ENCODE measurements at places on chromosomes 3 and 15.

GRCh38 chr3:158882445-158882844 is 80.6 kb downstream of the MFSD1 start:
- DNase-seq = no peak

GRCh38 chr3:31174079-31174478 is 279.6 kb upstream of the GADL1 start:
- no peak for DNase-seq

DNA sequence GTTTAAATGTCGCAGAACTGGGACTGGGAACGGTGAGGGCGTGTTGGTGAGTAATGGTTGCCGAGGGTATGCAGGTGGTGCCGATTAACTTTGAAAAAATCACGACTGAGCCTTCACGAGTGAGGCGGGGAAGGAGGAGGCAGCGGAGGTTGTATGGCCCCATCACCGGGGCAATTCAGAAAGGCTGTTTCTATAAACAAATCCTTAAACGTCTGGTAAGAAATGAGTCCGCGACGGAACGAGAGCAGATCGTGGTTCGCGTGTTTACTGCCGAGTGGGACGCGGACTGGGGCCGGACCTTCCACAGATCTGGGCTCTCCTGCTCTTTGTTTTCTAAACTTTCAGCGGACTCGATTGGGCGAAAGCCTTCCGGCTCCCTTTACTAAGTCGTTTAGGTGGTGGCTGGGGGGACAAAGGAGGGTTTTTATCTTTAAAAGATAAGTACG is 2.7 kb downstream of the IGF1R start:
- DNase-seq = no peak

DNA sequence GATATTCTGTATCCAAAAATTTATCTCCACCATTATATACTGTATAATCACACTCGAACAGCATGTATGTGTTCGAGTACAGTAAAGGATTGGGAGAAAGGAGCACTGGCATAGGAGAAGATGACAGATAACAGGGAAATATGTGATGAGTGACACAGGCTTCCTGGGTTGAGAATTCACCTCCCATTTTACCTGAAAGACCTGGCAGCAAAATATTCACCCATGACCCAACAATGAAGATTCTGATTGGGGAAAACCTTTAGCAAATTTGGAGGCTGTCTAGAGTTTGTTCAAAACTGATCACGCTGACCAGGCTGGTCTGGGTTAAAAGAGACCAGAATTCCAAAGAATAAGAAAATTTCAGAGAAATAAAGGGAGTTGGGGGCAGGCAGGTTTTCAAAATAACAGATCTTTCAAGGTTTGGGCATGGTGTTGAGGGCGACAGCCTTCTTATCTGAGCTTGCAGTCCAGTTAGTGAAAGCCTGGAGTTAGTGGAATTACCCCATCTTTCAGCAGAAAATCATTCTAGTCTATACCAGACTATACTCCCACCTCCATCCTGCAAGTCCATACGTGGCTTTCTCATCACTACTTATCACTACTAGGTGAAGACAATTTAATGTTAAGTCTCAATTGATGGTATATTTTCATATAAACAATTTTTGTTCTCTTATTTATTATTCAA is 42.8 kb upstream of the RSL24D1 start:
- no peak for DNase-seq

DNA sequence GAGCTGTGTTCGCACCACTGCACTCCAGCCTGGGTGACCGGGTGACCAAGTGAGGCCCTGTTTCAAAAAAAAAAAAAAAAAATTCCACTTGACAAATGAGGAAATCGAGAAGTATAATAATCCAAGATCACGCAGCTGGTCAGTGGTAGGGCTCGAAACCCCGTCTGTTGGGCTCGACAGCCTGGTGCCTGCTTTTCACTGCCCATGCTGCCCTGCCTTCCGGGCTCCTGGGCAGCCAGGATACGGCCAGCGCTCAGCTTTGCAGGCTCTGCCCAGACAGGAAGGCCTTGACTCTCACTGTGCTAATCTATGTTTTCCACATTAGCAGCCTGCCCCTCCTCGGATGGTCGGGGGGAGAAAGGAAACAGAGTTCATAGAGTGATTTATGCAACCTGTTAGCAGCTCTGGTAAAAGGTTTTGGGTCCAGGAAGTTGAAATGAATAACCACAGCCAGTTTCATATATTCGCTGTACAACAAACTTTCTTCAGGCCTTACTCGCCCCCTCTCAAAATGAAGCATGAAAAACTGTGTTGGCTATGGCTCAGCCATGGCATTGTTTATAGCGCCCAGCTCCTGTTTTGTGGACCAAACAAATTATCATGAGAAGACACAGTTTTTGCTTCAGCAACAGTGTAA is 108.8 kb downstream of the XXYLT1 start:
- DNase-seq = no peak

DNA sequence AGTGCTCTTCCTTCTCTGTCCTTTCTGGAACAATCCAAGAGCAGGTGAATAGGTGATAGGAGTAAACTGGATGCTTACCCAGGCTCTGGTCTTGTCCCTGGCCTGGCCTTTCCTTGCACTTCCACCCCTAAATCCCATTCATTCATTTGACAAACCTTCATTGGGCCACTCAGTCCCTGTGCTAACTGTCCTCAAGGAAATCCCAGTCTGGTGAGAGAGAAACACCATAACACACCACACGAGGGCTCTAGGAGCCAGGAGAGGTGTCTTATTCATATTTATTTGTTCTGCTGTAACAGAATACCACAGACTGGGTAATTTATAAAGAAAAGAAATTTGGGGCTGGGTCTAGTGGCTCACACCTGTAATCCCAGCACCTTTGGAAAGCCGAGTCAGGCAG is 22.8 kb downstream of the EFCC1 start:
- DNase-seq = no peak

- no peak for DNase-seq
Observed at GRCh38 chr3:193040836-193041672, 123.4 kb upstream of the MB21D2 start.

DNA sequence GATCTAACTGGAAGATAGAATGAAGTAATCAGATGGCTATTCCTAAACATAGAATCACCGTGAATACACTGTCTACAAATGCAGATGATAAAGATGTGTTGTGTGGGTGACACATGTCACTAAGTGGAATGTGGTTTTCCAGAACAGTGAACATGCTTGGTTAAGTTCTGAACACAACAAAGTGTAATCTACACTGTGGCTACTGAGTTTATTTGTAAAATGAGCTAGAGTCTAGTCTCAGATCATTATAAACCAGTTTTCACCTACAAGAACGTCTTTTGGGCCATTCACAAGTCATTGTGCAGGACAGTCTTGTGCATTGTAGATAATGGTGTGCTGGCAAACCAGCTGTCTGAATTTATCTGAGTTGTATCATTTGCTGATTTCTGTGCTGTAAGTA is 35.3 kb downstream of the OXNAD1 start:
- DNase-seq = no peak

DNA sequence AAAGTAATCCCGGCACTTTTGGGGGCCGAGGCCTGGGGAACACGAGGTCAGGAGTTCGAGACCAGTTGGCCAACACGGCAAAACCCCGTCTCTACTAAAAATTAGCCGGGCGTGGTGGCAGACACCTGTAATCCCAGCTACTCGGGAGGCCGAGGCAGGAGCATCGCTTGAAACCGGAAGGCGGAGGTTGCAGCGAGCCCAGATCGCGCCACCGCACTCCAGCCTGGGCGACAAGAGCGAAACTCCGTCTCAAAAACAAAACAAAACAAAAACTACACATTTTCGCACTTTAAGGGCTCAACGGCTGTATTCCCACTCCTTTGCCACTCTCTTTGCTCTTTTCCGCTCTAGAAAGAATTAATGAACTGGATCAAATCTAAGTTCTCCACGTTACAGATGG is 763 bp upstream of the TRNT1 start:
- no peak for DNase-seq

- no peak for DNase-seq
Observed at GRCh38 chr3:166186003-166186402, 348.8 kb upstream of the BCHE start.

DNA sequence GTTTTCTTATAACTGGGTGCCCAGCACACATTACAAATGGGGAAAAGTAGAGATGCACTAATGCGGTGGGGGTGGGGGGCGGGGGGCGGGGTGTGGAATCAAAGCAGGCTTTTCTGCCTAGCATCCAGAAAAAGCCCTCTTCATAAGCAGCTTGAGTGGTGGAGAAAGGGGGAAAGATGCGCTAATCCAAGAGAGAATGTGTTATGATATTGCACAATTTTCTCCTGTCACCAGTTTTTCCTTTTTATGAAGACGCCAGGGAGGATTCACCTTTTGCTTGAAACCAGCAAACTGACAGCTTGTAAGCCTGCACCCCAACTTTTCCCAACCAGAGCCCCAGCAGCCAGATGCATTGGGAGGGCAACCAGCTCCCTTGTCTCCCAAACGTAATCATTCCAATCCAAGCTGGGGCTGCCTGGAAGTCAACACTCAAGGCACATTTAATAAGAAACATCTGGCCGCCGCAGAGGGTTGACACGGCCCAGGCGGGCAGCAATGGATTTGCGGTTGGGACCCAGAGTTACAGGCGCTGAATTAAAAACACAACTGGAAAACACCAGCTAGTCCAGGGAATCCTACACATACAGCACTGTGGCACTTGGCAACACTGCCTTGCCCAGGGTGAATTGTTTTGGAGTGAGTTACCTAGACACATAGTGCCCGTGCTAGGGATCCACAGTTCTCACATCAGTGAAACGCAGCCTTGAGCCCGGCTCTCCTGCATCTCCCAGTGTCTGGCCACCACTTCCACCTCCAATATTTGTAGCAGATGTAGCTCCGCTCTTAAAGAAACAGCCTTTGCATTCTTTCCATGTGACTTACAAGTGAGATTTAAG is 218.5 kb upstream of the PRICKLE2 start:
- no peak for DNase-seq

GRCh38 chr3:112365035-112365434 is 32.1 kb downstream of the CD200 start:
- no peak for DNase-seq

GRCh38 chr3:15591242-15591641 is 10.1 kb downstream of the HACL1 start:
- DNase-seq = no peak

- no peak for DNase-seq
Observed at GRCh38 chr3:57150113-57150581, 15.0 kb downstream of the IL17RD start.

GRCh38 chr3:195034541-195034940 is 236.4 kb downstream of the XXYLT1 start:
- DNase-seq = no peak

- no peak for DNase-seq
Observed at GRCh38 chr3:155890671-155891190, 20.3 kb downstream of the GMPS start.

DNA sequence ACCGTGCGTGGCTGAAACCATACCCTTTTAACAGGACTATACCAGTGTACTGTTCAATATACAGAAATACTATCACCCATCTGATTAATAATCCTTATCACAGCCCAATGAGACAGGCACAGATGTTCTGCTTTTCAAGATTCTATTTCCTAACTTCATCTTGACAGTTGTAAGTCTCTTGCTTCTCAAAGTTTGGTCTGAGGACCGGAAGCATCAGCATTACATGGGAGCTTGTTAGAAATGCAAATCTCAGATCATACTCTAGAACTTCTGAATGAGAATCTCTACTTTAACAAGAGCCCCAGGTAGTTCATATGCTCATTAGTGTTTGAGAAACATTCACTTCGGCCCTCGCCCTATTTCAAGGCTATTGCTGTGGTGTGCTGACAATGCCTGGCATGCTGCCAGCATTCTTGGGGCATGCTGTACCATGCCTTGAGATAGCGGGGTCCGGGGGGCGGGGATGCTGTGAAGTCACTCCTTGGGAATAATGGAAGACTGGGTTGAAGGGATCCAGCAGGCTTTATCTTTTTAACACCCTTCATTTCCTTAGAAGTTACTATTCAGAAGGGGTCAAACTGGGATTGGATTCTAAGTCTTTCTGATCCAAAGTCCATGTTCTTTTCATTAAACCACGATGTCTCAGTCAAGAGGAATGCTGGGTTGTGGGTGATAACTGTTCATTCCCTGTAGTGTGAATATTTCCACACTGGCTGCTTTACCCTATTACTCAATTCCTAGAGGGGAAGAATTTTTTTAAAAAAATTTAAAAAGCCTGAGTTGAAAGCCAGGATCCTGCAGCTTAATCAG is 194.7 kb downstream of the LPP start:
- no peak for DNase-seq

GRCh38 chr3:49668861-49669260 is 5.3 kb upstream of the APEH start:
- DNase-seq = no peak

- no peak for DNase-seq
Observed at GRCh38 chr3:32138545-32139104, 32.2 kb downstream of the GPD1L start.

DNA sequence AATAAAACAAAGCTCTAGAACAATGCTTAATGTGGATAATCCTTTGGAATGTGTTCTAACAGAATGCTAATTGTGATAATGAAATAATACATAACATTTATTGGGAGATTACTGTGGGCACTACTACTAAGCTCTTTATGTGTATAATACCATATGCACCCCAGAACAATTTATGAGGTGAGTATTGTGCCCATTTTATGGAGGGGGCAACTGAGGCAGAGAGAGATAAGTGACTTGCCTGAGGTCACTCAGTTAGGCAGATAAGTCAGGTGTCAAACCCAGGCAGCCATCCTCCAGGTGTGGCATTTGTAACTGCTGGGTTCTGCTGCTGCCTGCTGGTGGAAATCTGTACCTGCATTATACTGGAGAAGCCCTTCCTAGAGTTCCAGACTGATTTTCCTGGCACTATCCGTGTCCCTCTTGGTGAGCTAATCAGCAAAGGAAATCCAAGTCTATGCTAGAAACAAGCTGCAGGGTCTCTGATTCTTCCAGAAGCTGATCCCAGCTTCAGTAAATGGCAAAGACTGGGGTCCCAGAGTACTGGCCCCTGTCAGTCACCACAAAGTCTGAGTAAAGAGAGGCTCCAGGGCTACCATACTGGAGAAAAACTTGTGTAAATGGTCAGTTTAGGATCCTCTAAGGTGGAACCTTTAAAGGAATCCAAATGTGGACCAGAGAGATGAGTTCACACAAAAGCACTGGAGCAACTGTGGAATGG is 22.6 kb upstream of the RBP1 start:
- no peak for DNase-seq

GRCh38 chr3:124362455-124362854 is 367.8 kb upstream of the UMPS start:
- no peak for DNase-seq

DNA sequence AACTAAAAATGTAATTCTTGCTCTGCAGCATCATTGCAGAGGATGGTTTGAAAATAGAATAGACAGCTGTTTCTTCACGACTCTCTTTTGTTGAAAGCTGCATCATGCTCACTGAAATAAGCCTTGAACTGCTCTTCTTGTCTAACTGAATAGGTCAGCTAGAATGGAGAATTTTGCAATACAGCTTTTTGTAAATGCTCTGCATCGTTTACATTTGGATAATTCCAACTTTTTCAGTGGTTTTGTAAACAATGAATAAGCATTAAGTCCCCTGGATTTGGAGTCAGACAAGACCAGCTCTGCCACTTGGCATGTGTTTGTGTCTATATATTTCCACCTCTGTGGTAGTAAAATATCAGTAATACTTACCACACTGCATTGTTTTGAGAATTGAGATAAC is 95.2 kb downstream of the PLSCR2 start:
- no peak for DNase-seq

GRCh38 chr3:183695569-183696364 is 1.8 kb upstream of the YEATS2 start:
- no peak for DNase-seq

GRCh38 chr3:115709931-115710330 is 86.6 kb downstream of the GAP43 start:
- no peak for DNase-seq

Data from activated naive CD8-positive, alpha-beta T cell treated with anti-CD3 and anti-CD28 coated beads, Interleukin-2, amount 50 U/mL, for 16 hours (primary cell).